GM23338 (cell line): ENCODE measurements at places on chromosomes 3 and 15. TPM values are rescaled to one million over a fixed set of nuclear protein-coding genes. Genes with fewer than 3 reads are reported as not detected.

The AADACL2 gene
- not detected in 2 replicates for total RNA-seq

The ADIPOQ gene
- not detected in 2 replicates for total RNA-seq

GRCh38 chr15:87757084-87757483, 499.5 kb downstream of the NTRK3 start:
- no peak overlapping the region for H3K27ac ChIP-seq
- DNase-seq = no peak
- H3K4me1 ChIP-seq = no peaks in the 10 kb centered on the region
- no peaks in the 10 kb centered on the region for H3K36me3 ChIP-seq

The LRRC15 gene
- total RNA-seq = 0.14 TPM in 1 of 2 replicates, not detected in the other

The IL5RA gene
- total RNA-seq = 0.31 TPM in 1 of 2 replicates, not detected in the other
